Caudate nucleus (tissue), 63 donors: ENCODE measurements at places on chromosomes 2 and 18.

DNA sequence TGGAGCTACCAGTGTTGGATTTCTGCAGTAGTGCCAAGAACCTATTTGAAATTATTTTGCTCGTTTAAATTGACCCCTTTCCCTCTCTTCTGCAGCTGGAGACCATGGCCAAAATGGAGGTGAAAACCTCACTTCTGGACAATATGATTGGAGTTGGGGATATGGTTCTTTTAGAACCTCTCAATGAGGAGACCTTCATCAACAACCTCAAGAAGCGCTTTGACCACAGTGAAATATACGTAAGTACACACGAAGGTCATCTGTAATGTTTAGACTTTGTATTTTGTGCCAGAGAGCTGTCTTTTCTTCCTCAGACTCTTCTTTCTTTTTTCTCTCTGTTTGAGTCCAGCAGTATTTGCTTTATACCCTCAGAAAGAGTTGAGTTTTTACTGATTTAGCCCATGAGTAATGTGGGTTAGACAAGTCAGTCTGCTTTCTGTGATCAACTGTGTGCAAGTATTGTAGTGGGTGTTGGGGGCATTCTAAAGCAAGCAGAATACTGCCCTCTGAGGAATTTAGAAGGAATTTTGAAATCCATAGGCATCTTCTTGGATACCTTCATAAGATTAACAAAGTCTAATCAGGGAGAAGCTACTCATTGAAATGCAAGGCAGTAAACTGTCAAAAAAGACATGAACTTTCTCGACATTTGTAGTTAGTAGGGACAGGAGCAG is 31.7 kb downstream of the MYO1B start:
- no peak for DNase-seq

GRCh38 chr2:133503323-133503722 is 64.9 kb downstream of the NCKAP5 start:
- DNase-seq = no peak

GRCh38 chr2:125313806-125314205 is 1288.7 kb downstream of the CNTNAP5 start:
- DNase-seq = no peak

DNA sequence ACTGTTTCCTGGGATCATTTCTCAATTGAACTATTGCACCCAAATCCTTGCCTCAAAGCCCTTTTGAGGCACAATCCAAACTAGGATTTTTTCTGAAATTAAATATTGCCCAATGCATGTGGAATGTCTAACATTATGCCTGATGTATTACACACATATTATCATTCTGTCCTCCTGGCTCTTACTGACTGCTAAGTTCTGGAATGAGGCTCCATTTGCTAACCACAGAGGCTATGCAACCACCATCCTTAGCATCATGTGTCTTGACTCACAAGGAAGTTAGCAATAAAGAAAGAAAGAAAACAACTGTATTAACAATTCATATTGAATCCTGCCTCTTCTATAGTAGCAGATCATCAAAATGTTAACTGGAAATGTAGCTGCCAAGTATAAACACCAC is 1142.7 kb downstream of the CNTNAP5 start:
- no peak for DNase-seq

DNA sequence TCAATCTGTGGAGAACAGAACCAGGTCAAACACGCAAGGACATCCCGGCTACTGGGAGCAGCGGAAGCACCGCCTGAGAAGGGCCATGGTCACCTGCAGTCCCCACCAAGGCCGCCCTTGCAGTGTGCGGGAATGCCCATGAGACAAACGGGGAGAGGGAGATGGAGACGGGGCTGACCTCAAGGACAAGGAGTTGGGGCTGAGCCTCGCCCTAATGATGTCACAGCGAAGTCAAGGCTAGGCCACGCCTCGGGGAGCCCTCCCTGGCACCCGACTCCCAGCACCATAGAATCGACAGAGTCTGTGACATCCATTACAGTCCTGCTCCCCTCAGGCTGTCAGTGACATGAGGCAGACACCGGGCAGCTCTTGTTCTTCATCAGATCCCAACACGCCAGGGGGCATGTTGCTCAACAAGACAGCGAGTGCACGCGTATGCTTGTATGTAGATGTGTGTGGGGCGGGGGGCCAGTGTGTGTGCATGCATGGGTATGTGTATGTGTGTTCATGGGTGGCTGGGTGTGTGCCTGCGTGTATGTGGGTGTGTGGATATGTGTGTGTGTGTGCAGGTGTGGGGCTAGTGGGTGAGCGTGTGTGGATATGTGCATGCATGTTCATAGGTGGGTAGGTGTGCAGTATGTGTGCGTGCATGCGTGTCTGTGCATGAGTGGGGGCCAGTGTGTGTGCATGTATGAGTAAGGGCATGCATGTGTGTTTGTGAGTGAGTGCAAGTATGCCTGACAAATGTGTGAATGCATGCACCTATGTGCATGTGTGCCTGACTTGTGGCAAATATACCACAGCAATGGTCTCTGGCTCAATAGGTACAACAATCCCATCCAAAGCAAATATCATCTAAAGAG is 57.0 kb downstream of the ANKMY1 start:
- no peak for DNase-seq

DNA sequence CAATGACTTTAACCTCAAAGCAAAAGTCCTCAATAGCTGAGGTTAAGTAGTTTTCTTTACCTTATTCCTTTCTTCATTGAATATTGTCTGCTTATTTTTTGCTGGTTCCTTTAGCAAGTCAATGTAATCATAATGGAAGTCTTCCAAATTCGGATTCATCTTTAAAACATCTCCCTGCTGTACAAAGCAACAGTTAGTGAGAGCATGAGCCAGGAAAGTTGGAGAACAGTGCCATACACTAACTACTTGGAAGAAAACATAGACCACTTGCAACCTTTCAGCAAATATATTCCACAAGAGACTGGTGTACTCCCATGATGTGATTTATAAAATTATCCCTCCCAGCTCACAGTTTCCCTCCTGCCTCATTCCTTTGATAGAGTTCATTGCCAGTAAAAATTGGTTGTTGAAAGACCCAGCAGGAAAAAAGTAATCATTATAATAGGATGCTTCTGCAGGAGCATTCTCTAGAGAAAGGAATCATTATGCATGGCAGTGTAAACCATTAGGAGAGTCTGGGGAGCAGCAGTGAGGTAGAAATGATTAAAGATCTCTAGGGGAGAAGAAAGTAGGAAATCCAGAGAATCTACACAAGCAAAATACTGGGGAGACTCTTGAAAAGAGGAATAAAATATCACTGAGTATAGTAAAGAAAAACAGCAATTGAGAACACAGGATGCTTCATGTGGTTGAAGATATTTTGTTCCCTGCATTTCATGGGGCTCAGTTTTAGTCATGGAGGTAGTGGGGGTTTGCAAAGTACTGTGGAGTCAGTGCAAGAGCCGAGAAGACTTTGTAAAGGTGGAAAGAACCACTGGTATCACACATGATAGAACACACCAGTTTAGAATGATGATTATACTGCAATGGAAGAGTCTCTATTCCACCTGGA is 38.6 kb upstream of the TTN start:
- no peak for DNase-seq

GRCh38 chr18:52764316-52764715 is 424.3 kb downstream of the DCC start:
- no peak for DNase-seq

GRCh38 chr2:105812180-105813044 is 67.7 kb downstream of the NCK2 start:
- DNase-seq = no peak

GRCh38 chr2:29326926-29327325 is 211.7 kb downstream of the CLIP4 start:
- DNase-seq = no peak

GRCh38 chr2:45114221-45114955 is 105.1 kb upstream of the SIX2 start:
- DNase-seq = no peak

DNA sequence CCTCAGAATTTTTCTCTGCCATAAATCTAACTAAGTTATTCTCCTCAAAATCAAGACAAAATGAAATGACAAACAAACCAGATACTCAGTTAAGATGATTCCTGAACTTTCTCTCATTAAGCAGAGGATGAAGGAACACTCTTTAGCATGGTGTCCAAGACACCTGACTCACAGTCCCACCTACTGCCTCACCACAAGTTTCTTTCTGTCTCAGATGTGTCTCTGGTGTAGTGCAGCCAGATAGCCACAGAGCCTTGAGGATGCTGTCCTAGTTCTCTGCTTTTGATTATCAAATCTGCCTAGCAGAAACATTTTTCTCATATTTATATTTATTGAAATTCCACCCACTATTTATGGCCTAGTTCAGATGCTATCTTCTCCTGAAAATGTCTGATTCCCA is 103.6 kb upstream of the TMEM200C start:
- DNase-seq = no peak

DNA sequence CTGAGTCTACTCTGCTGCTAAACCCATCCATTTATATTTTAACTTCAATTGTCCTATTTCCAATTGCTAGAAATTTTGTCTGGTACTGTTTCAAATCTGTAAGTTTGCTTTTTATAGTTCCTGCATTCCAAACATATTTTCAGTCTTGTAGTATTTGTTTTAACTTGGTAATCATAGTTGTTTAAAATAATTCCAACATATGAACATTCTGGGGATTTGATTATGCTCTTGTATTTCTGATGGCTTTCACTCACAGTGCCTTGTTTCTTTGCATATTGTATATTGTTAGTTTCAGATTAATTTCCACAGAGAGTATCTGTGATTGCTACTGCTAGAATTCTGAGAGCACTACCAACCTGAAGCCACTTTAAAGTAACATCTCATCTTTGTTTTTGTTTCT is 202.4 kb downstream of the ETAA1 start:
- DNase-seq = no peak

GRCh38 chr2:227527351-227527750 is 55.4 kb downstream of the AGFG1 start:
- no peak for DNase-seq

GRCh38 chr2:96320728-96321622 is 4.1 kb upstream of the ITPRIPL1 start:
- DNase-seq = no peak

DNA sequence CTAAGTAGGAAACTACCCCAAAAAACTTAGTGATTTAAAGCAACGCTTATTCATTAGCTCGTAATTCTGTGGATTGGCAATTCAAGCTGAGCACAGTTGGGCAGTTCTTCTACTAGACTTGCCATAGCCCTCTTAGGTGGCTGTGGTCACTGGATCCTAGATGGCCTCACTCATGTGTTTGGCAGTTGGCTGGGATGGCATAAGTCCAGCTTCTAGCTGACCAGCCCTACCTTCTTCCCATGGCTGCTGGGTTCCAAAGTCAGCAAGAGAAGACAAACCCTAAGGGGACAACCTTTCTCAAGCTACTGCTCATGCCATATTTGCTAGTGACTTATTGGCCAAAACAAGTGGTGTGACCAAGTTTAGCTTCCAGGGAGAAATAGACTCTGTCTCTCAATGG is 95.3 kb downstream of the COPS8 start:
- no peak for DNase-seq

GRCh38 chr2:43454791-43455190 is 141.0 kb downstream of the THADA start:
- no peak for DNase-seq

DNA sequence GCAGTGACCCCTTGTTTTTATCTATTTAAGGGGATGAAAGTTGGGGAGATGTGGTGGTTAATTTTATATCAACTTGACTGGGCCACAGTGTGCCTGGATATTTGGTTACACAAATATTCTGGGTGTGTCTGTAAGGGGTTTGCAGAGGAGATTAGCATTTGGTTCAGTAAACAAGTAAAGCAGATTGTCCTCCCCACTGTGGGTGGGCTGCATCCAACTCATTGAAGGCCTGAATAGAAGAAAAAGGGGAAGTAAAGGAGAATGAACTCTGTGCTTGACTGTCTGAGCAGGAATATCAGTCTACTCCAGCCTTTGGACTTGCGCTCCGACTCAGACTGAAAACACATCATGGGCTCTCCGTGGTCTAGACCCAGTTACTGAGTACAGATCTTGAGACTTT is 80.9 kb downstream of the GCA start:
- no peak for DNase-seq

DNA sequence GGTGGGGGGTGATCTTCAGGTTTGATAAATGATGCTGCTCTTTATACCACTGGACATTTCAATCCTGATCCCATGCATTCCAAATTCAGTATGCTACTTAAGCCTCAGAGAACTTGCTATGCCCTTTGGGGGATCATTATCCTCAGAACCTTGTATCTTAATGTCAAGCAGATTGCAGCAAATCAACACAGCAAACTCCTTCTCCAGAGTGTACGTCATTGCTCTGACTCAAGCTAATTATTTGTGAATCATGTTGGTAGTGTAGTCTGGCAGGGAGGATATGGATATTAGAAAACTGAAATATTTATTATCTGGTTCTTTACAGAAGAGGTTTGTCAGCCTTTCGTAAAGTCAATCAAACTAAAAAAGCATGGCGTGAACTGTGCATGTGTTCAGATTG is 562.5 kb upstream of the FAM98A start:
- DNase-seq = no peak

GRCh38 chr2:238016526-238016925 is 44.3 kb upstream of the SCLY start:
- DNase-seq = no peak

DNA sequence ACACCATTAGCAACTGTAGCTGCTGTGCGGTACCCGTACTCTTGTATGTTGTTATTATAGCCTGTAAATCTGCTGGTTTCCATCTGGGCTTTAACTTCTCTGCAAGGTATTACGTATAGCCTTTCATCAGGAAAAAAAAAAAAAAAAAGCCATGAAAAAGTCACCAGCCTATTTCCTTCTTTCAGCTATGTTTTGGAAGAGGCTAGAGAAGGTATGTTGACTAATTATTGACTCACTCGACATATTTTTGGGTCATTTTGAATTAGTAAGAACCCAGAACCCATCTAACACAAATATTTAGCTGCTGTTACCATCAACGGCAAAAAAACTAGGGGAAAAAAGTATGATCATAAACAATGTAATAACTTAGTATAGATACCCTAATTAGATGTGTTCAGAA is 1395.6 kb downstream of the SUCLG1 start:
- DNase-seq = no peak

GRCh38 chr18:46060359-46060841 is 11.7 kb downstream of the PSTPIP2 start:
- DNase-seq = no peak

DNA sequence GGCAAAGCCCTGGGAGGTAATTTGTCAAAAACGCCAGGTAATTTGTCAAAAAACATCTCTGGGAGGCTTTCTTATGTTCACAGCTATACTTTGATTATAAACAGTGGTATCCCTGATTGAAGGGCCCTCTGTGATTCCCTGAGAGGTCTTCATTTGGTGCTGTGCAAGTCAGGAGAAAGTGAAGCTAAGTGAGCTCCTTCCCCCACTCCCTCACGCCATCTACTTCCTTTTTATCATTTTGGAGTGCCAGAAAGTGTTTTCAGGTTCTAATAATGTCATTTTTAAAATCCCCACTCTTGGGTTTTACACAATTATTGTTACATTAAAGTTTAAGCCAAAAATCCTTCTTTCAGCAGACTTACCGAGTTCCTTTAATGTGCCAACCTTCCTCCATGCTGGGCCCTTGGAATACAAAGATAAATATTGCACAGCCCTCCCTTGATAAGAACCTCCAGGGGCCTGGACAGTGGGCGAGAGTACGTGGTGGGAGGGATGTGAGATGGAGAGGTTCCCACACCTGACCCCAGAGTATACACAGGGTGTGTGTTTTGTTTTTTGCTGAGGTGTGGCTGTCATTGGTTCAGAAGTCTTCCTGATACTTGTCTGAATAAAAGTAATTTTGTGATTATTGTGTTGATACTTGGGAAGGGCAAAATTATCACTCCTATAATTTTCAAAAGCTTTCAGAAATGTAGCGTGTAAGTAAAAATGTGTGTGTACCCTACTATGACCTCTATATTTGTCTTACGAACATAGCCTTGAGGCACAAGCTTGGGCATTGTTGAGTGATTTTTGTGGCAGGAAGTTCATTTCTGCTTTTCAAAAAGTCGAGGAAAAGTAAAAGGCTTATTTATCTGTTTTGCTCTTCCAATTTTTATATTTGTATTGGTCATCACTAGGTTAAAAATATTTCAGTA is 8.2 kb downstream of the MAPRE2 start:
- DNase-seq = no peak
